ENCODE measurements at places on chromosomes 13 and 19.

DNA sequence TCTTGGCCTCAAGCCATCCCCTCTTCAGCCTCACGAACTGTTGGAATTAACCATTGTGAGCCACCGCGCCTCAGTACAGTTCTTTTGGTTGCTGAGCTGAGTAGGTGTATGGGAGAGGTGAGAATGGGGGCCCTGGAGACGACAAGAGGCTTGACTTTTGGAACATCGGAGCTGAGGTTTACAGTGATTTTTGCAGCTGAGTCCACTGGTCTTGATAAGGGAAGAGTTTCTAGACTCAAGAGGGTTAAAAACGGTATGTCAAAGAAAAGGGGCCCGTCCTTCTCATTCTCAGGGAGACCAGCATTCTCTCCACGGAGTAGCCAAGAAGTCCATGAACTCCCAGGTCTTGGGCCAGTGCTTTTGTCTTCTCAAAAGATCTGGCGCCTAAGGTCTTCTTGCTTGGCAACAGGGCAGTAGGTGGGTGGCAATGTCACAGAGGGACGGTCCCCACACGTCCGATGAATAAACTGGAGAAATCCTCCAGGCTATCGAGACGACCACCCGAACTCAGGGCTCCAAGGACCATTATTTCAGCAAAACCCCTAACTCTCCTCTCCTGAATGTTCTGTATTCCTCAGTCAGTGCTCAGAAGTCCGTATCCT lies 6.4 kb upstream of the QTRT1 start:
- DNase-seq: no peak

- DNase-seq: no peak
Observed at GRCh38 chr13:57302604-57303003, 135.6 kb downstream of the PRR20E start.

- no peak for DNase-seq
Observed at GRCh38 chr13:89628567-89628966, 1718.9 kb upstream of the MIR17HG start.

GRCh38 chr13:23851106-23851505 lies 38.1 kb downstream of the MIPEP start:
- DNase-seq: no peak

DNA sequence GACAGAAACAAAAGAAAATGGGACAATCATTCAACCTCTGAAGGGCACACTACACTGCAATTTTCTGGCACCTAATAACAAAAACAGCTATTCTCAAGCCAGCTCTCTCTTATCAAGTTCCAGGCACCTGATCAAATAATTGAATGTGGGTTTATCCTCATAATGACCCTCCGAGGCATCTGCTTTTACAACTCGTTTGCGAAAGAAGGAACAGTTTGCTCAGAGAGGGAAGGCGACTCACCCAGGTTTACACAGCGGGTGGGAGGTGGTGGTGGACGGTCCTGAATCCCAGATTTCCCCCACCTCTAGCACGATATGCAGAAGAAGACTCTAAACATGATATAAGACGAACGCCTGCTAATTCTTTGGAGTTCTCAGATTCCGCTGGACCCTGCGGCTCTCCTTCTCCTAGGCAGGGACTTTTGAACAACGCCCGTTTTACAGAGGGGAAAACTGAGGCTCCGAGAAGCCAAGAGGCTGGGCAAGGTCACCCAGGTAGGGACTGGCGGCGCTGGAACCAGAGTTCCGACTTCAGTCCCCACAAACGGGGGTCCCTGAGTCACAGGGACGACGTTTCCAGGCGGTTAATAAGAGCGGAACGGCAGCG lies 641 bp downstream of the SGTA start:
- no peak for DNase-seq

GRCh38 chr19:49533551-49534488 lies 6.0 kb downstream of the RCN3 start:
- DNase-seq: no peak

- no peak for DNase-seq
Observed at GRCh38 chr13:47144782-47145181, 247.9 kb upstream of the HTR2A start.

GRCh38 chr19:16627193-16627927 lies 644 bp downstream of the MED26 start:
- no peak for DNase-seq
